ENCODE measurements at places on chromosomes 7 and 10. TPM values are rescaled to one million over a fixed set of nuclear protein-coding genes. Genes with fewer than 3 reads are reported as not detected.

SLC16A12 gene
- 30.7 TPM for polyA plus RNA-seq

CRTAC1 gene
- polyA plus RNA-seq, result 15.1 TPM

PPP1R3C gene
- 40.5 TPM for polyA plus RNA-seq

STK17A gene
- 21.8 TPM for polyA plus RNA-seq

LAMTOR4 gene
- polyA plus RNA-seq, result 116 TPM

CRYGN gene
- 3.6 TPM for polyA plus RNA-seq

AGBL3 gene
- 21.3 TPM for polyA plus RNA-seq

PDK4 gene
- polyA plus RNA-seq, result 15.2 TPM

SYNPO2L gene
- polyA plus RNA-seq, result 0.50 TPM

SEMA4G gene
- 49.8 TPM for polyA plus RNA-seq

PRKAR2B gene
- 37.5 TPM for polyA plus RNA-seq

STEAP4 gene
- 0.18 TPM for polyA plus RNA-seq

C7orf57 gene
- 1.3 TPM for polyA plus RNA-seq

NEUROD6 gene
- not detected for polyA plus RNA-seq

GBX1 gene
- polyA plus RNA-seq, result not detected

FOXI2 gene
- polyA plus RNA-seq, result 1.1 TPM

PDLIM1 gene
- 77.3 TPM for polyA plus RNA-seq

CAV1 gene
- 22.9 TPM for polyA plus RNA-seq

GNAI1 gene
- polyA plus RNA-seq, result 107 TPM

SPDYE2 gene
- polyA plus RNA-seq, result 5.6 TPM

FBXW4 gene
- polyA plus RNA-seq, result 52.7 TPM

RBP4 gene
- 0.93 TPM for polyA plus RNA-seq

HTR5A gene
- polyA plus RNA-seq, result not detected

METTL27 gene
- 15.9 TPM for polyA plus RNA-seq

Measured in renal cortex interstitium (tissue), 15 donors.